ENCODE measurements at places on chromosomes 1 and 21.
A peak's percentile ranks its signal among the peaks of the same experiment; 100 is the strongest.

GRCh38 chr1:14590411-14591180, 7.9 kb upstream of the KAZN start:
- no peak overlapping the region for H3K27ac ChIP-seq
- H3K4me1 ChIP-seq = no peaks in the 10 kb centered on the region
- H3K27me3 ChIP-seq = no peaks in the 10 kb centered on the region
- no peaks in the 10 kb centered on the region for H3K36me3 ChIP-seq
- DNase-seq = no peak
- no peak overlapping the region for H3K4me3 ChIP-seq

DNA sequence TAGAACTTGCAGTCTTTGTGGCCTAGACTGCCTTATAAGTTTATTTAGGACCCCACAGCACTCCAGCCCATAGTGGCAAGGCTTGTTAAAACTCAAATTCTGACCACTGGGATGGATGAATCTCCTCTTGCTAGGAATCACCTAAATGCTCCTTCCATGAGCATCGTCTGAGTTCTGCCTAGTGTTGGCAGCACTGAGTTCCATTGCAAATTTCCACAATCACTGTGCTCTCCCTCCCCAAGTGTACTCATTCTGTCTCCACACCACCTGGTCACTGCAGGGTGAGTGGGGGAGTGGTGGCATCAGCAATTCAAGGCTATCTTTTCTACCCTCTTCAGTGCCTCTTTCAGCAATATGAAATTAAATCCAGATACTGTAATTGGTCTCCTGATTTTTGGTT, 46.7 kb upstream of the PTBP2 start:
- H3K27me3 ChIP-seq = peaks cover 1% of the 10 kb centered on the region
- no peak overlapping the region for H3K4me3 ChIP-seq
- H3K4me1 ChIP-seq = no peaks in the 10 kb centered on the region
- no peaks in the 10 kb centered on the region for H3K36me3 ChIP-seq
- no peak overlapping the region for H3K27ac ChIP-seq

GRCh38 chr1:90318431-90318830, 323.5 kb downstream of the ZNF326 start:
- no peaks in the 10 kb centered on the region for H3K36me3 ChIP-seq
- no peaks in the 10 kb centered on the region for H3K4me1 ChIP-seq
- no peak for DNase-seq

- no peak overlapping the region for H3K27ac ChIP-seq
- H3K27me3 ChIP-seq = no peaks in the 10 kb centered on the region
- DNase-seq = no peak
- no peak overlapping the region for H3K4me3 ChIP-seq
- H3K4me1 ChIP-seq = peaks cover 25% of the 10 kb centered on the region
These were observed 10.6 kb downstream of the PPP1R15B start for GRCh38 chr1:204400882-204401510.

- H3K27ac ChIP-seq = no peak overlapping the region
- peaks cover 5% of the 10 kb centered on the region for H3K27me3 ChIP-seq
- DNase-seq = no peak
- H3K36me3 ChIP-seq = no peaks in the 10 kb centered on the region
These were observed 138.2 kb downstream of the NFIA start for GRCh38 chr1:61220536-61220935.

DNA sequence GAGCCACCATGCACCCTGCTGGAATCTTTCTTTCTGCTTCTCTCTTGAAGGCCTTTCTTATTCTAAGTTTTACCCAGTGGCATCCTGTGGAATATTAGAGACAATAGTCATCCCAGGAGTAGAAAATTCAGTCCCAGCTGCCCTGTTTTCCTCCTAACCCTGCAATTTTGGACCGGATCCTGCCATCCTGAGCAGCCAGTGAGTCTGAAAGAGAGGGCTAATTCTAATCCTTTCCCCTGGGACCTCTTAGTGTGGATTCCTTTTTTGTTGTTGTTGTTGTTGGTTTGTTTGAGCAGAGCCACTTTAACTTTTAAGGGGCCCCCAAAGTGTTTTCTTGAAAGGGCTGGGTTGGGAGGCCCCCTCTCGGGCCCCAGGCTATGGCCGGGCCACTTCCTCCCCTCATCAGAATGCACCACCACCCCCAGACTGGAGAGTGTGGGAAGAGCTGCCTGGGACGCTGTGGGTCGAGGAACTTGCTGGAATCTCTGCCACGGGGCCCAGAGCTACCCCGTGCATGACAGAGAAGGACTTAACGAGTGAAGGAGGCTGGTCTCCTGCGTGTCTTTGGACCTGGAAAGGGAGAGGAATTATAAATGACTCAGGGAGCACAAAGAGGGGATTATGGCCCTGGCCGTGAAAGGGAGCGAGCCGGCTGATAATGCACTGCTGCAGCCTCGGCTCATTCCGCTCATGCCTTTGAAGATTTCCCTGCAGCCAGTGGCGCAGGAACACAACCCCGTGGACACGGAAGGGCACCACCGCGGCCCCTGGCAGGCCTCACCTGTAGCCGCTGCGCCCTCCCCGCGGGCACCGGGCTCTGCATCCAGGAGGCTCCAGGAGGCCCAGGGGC, 81.0 kb upstream of the AKT3 start:
- no peak overlapping the region for H3K4me3 ChIP-seq
- DNase-seq = no peak
- no peak overlapping the region for H3K27ac ChIP-seq
- no peaks in the 10 kb centered on the region for H3K4me1 ChIP-seq
- H3K36me3 ChIP-seq = no peaks in the 10 kb centered on the region

DNA sequence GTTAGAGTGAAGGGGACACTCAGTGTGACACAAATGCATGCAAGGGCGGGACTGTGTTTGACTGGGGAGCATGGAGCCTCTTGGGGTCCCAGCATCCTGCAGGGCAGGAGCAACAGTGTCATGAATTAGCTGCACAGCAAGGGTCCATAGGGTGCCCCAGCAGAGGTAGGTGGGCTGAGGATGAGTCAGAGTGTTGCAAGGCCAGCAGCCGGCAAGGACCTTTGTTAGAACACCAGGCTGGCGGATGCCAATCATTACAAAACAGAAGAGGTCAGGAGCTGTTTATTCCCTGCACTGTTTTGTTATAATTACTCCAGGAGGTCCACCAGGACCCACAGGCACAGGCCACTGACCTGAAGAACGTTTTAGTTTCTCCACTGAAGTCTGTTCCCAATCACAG, 362.2 kb upstream of the DUSP10 start:
- H3K4me1 ChIP-seq = no peaks in the 10 kb centered on the region
- H3K27me3 ChIP-seq = no peaks in the 10 kb centered on the region
- H3K4me3 ChIP-seq = no peak overlapping the region
- DNase-seq = no peak
- H3K36me3 ChIP-seq = no peaks in the 10 kb centered on the region

DNA sequence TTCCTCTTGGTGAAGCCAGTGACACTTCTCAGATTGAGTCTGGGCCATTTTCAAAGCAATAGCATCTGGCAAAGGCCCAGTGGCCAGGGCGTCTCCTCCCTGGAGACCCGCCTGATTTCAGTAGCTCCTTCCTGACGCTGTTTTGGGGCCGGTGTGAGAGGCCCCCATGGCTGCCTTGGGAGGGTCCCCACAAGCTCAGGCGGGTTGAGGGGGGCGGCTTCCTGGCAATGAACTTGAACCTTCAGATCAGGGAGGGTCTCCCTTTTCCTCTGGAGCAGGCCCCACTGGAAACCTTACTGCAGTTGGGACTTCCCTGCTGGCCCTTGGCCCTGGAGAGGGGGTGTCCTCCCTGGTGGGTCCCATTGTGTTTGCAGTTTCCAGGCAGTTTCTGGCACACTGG, 121.2 kb downstream of the CRYAA start:
- no peaks in the 10 kb centered on the region for H3K27me3 ChIP-seq
- no peak for DNase-seq
- H3K27ac ChIP-seq = no peak overlapping the region
- no peak overlapping the region for H3K4me3 ChIP-seq

DNA sequence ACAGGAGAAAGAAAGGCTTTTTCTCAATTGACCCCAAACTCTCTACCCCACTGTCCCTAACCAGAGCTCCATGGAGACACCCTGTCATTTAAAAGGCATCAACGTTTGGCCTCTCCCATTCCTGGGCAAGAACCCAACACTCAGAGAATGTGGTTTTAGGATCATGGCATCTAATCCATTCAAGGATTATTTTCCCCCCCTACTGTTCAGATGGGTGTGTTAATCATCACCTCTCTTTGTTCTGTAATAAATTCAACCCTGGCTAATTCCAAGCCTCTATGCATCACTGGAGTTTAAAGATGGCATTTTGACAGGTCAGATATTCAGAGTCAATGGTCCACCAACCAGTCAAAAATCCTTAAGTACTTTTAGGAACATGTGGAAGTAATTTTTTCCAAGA, 42.7 kb downstream of the TBX15 start:
- no peaks in the 10 kb centered on the region for H3K4me1 ChIP-seq
- H3K27ac ChIP-seq = no peak overlapping the region
- H3K4me3 ChIP-seq = no peak overlapping the region
- H3K36me3 ChIP-seq = no peaks in the 10 kb centered on the region
- DNase-seq = no peak

GRCh38 chr1:110961902-110962301, 1.8 kb downstream of the LRIF1 start:
- no peak for DNase-seq
- peaks cover 57% of the 10 kb centered on the region for H3K36me3 ChIP-seq
- H3K27me3 ChIP-seq = peaks cover 3% of the 10 kb centered on the region
- H3K4me1 ChIP-seq = peaks cover 39% of the 10 kb centered on the region

- DNase-seq = peak; percentile 31
- H3K4me1 ChIP-seq = peaks cover 49% of the 10 kb centered on the region
- no peaks in the 10 kb centered on the region for H3K27me3 ChIP-seq
- no peak overlapping the region for H3K4me3 ChIP-seq
These were observed 26.0 kb downstream of the MACF1 start for GRCh38 chr1:39230261-39231190.

- H3K4me3 ChIP-seq = no peak overlapping the region
- no peak overlapping the region for H3K27ac ChIP-seq
- H3K27me3 ChIP-seq = no peaks in the 10 kb centered on the region
- H3K36me3 ChIP-seq = no peaks in the 10 kb centered on the region
These were observed 189.0 kb upstream of the RGS18 start for GRCh38 chr1:191969290-191969689.

DNA sequence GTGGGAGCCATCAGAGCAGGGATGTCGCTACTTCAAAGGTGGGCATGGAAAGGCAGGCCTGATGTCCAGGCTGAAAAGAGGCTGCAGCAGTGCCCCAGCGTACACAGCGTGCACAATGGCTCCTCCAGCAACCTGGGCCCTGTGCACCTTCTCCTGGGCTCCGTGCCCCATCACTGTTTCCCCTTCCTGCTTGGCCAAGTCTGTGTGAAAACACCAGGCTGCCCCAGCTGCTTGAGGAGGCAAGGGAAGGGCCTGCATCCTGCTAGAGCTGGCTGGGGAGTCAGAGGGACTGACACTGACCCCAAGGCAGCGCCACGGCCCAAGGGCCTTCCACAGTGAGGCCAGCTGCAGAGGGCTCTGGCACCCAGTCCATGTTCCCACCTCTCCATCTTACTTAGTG, 33.4 kb downstream of the SDC3 start:
- no peaks in the 10 kb centered on the region for H3K4me1 ChIP-seq
- peaks cover 28% of the 10 kb centered on the region for H3K27me3 ChIP-seq
- H3K4me3 ChIP-seq = no peak overlapping the region
- no peak for DNase-seq
- H3K27ac ChIP-seq = no peak overlapping the region
